H54 (cell line): ENCODE measurements at places on chromosomes 16 and 17.

DNA sequence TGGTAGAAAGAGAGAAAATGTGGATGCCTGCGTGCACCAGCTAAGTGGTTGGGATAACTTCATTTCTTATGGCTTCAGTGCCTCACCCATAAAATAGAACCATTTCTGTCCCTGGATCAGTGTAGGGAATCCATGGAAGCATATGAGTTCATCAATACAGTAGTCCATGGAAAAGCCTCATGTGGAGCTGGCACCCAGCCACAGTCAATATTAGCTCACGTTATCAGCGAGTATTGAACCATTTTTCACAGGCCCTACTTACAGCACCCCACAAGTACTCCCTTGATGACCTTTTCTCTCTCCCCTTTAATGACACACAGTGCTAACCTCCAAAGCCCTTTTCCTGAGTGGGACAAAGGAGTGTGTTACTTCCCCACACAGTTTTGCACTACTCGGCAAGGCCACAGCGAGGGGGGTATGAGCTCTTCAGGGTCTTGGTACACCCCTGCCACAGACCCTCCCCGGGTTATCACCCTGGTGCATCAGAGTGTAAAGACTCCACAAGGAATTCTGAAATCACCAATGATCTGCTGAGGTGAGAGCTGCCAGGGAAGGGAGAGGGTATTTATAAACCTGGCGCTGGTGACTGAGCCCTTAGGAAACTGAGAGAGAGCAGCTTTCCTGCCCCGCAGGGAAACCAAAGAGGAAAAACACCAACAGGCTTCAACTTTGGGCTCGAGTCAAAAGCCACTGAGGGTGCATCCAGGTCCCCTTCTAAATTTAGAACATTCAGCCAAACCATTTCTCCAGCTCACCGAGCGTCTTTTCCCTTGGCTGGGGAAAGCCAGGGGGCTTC lies 36.9 kb downstream of the DYNLRB2 start:
- DNase-seq = no peak

GRCh38 chr16:1825864-1826690 lies 548 bp downstream of the HAGH start:
- DNase-seq = peak; percentile 78

GRCh38 chr17:55090079-55090492 lies 121.5 kb downstream of the STXBP4 start:
- peak; percentile 2 for DNase-seq

- peak; percentile 38 for DNase-seq
Observed at GRCh38 chr16:86931410-86931941, 353.1 kb downstream of the FOXL1 start.

DNA sequence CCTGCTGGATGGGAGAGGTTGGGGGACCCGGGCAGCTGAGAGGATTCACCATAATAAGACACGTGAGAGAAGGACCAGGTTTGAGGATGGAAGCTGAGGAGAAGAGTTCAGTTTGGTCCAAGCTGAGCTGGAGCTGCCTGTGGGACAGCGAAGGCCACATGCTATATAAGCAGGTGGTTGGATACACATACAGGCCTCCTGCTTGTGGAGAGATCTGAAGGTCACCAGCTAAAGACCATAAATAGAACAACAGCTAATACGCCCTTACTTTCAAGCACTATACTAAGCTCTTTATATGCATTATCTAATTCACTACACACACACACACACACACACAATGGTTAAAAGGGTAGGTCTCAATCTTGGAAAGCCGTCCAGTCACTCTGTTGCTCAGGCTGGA lies 32.1 kb downstream of the DUSP14 start:
- no peak for DNase-seq

DNA sequence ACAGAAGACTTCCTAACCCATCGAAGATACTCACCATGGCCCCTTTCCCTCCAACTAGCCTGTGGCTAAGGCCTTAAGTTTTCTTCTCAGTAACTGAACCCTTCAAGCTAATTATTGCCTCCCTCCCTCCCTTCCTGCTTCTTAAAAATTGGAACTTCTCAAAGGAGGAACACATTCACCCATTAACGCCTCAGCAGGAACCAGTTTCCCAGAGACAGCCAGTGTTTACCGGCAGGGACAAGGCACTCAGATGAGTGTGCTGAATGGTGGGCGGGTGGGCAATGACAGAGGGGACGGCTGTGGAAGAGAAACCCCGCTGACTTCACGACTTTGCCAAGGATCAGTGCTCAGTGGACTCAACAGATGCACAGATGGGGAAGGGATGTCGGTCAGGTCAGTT lies 20.3 kb downstream of the PITPNA start:
- DNase-seq = no peak

DNA sequence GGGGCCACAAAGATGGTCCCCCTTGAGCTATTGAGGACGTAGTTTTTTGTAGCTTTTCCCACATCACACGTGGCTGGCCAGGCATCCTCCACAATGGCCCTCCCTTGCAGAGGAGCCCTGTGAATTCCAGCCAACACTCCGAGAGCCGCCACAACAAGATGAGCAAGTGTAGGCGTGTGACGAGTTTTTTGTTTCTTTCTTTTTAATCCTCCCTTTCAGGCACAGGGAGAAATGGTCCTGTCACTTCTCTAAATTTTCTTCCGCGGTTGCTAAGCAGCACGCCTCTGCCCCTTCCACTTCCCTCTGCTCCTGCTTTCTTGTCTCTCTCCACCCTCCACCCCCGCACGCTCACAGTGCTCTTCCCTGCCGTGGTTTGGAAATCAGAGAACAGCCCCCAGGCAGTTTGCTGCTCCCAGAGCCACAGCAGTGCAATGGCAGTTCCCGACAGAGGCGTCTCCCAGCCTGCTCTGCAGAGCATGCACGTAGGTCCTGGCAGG lies 68.0 kb upstream of the MRTFB start:
- peak; percentile 13 for DNase-seq

- DNase-seq = peak; percentile 55
Observed at GRCh38 chr16:50153596-50154419, 702 bp downstream of the TENT4B start.

DNA sequence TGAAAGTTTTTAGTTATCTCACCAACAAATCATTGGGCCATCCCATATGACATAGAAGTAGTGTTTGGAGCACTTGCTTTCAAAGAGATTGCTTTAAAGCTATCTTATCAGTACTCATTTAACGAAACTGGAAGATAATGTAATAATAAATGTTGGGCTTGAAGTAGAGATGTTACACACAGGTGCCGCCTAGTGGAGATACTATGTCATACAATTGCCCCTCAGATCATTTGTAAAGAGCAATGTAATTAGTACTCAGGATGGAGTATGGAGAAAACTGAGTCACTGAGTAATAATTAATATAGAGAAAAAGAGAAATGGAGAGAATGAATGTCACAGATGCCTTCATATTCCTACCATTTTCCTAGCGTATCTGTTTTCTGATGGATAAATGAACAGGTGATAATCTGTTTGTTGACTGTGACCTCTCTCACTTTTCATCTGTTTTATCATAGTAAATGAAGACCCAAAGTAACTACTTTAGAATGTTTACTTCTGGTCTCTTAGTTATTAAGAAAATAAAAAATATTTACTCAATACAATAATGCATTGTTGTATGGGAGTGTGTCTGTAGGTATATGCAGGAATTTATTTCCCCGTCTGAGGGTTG lies 80.4 kb downstream of the EFCAB5 start:
- peak; percentile 1 for DNase-seq

- DNase-seq = no peak
Observed at GRCh38 chr16:23394141-23394831, 58.7 kb downstream of the COG7 start.

GRCh38 chr17:75110234-75110937 lies 617 bp downstream of the ARMC7 start:
- DNase-seq = no peak
